Omental fat pad (tissue), 4 donors: ENCODE measurements at places on chromosomes 7 and 10. TPM values are rescaled to one million over a fixed set of nuclear protein-coding genes. Genes with fewer than 3 reads are reported as not detected.

DNA sequence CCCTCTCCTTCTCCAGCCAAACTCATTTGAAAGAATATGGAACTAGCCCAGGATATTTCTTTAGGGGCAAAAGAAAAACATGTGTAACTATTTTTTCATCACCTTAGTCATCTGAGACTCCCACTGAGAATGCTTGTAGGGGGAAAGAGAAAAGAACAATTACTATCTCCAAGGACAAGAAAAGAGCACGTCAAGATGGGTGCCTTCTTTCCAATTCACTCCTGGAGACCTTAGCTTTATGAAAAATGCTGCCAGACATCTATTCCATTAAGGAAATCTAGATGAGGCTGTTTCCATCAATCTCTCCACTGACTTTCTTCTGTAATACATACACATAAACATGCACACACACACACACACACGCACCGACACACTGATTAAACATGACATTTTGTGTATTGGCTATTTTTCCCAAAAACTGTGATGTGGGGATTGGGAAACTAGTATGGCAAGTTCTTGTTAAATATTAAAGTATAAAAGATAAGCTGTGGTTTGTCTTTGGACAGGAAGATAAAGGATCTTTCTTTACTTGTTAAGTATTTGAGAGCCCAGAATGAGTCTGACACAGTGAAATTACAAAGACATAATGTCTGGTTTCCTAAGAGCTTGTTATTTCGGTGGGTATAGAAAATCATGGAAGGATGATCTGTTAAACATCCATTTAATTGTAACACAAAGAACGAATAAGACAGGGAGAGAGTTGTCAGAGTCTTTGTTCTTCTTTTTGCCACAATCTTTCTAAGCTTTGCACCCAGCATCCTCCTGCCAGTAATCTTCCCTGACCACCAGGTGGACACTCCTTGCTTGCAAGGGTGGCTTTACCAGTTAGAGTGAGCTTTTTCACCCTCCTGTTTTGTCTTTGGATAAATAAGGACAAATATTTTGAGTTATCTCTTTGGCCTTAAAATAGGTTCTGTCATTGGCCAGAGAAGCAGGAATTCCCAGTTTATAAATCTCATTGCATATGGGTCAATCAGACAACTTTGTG, 177.3 kb upstream of the TMEM72 start:
- no peak for DNase-seq

- no peak for DNase-seq
Observed at GRCh38 chr10:131946321-131946751, 35.4 kb downstream of the BNIP3 start.

DNA sequence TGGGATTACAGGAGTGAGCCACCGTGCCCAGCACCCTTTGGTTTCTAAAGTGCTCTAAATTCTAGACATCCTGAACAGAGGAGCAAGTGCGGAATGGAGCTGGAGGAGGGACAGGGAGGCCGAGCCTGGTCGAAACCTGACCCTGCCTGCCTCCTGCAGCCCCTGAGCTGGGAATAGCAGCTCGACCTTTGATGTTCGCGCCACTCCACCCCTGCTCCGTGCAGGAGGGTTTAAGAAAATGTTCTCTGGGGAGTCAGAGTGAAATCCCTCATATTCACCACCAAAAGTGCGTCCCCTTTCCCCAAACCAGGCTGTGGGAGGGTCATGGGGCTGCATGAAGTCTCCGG, 1.8 kb downstream of the PGAM2 start:
- DNase-seq = no peak

DNA sequence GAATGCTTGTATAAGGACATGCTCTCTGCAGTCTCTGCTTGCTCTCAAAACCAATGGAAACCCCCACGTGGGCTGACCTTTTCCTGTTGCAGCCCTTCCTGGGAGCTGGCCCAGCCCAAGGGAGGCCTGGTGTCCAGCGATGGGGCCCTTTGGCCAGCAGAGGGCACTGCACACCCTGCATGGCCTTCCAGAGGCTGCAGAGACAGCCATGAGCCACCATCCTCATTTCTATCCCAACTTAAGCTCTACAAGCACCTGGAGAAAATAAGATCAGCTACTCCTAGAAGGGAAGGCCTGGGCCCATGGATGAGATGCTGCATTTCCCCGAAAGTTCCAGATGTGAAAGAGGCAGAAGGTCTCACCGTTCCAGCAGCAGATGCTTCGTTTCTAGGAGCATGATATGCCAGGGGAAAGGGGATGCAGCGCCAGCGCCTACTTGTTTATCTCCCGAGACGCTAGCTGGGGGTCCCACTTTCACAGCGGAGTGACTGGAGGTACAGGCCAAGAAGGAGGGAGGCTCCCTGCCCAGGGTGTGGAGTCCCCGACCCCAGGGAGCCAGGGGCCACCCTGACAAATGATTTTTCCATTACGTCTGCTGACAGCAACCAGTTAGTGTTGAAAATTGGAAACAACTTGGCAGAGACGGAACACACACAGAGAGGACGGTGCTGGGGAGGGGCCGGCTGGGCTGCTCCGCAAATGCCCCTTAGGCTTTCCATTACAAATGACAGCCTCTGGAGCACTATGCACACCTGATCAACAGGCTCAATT, 106.4 kb downstream of the ZRANB1 start:
- peak; percentile 81 for DNase-seq

DNA sequence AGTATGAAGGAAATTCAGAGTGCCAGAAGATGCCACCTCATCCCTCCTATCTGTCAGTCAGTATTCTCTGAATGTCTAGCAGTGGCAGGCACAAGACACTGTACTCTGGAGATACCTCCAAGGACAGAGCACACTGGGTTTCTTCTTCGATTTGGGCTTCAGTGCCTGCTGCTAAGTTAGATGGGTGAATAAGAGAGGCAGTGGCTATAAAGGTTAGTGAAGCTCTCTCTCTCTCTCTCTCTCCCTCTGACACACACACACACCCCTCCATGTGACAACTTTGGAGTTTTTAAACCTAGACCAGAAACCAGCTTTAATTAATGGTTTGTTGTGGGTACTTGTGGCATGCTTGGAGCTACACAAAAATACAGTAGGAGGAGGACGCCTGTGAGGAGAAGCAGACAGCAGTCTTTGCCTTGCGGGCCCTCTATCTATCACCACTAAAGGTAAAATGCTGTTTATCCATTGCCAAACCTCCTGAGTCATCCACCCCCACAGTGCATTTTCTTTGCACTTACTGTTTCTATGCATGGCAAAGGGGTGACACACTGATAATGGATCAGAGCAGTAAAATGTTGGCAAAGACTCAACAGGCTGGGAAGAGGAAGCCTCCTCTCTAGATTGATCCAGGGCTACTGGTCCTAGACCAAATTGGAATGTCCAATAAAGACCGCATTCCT, 102.5 kb downstream of the TRIL start:
- no peak for DNase-seq

GRCh38 chr10:53664282-53665019, 891.9 kb upstream of the MBL2 start:
- no peak for DNase-seq

DNA sequence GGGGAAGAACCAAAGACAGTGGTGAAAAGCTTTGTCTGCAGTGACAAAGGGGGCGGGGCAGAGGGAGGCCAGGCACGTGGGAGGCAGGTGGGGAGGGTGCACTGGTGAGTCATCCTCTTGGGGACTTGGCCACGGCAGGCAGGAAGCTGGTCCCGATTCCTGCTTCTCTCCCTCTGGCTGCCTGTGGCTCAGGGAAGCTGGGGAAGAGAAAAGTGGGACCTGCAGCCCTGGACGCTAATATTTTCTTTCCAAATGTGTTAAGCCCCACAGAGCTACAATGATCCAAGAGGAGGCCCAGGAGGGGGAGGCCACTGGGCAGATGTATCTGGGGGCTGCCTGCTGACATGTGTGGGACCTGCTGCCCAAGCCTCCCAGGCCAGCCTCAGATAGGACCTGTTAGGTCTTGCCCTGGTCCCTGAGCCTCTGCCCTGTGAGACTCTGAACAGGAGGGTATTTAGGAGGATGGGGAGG, 231.8 kb downstream of the KCNMA1 start:
- DNase-seq = no peak

- no peak for DNase-seq
Observed at GRCh38 chr7:105519353-105519752, 2.7 kb downstream of the PUS7 start.

INHBA gene
- 1.3 TPM for total RNA-seq

TSPAN33 gene
- total RNA-seq = 8.1 TPM
